ENCODE measurements at places on chromosomes 3 and 15.

GRCh38 chr15:50996641-50997040 is 88.2 kb downstream of the AP4E1 start:
- DNase-seq = no peak

DNA sequence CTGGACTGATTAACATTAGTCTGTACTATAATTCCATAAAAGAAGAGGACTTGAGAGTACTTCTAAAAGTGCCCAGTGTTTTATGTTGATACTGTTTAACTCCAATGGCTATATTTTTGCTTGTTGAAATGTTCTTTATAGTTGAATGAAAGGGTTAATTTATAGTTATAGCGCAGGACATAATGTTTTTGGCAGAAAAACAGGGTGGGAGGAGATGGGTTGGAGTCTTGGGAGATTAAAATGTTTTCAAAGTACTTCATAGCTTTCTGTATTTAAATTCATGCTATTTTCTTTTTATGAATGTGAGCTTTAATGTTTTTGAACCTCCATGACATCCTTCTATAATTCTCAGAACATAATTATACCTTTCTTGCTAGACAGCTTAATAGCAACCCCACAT is 108.2 kb downstream of the CNTN3 start:
- no peak for DNase-seq

DNA sequence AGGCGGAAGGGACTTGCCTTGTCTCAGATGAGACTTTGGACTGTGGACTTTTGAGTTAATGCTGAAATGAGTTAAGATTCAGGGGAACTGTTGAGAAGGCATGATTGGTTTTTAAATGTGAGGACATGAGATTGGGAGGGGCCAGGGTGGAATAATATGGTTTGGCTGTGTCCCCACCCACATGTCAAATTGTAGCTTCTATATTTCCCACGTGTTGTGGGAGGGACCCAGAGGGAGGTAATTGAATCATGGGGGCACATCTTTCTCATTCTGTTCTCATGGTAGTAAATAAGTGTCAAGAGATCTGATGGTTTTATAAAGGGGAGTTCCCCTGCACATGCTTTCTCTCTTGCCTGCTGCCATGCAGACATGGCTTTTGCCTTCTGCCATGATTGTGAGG is 89.2 kb downstream of the CGGBP1 start:
- no peak for DNase-seq

DNA sequence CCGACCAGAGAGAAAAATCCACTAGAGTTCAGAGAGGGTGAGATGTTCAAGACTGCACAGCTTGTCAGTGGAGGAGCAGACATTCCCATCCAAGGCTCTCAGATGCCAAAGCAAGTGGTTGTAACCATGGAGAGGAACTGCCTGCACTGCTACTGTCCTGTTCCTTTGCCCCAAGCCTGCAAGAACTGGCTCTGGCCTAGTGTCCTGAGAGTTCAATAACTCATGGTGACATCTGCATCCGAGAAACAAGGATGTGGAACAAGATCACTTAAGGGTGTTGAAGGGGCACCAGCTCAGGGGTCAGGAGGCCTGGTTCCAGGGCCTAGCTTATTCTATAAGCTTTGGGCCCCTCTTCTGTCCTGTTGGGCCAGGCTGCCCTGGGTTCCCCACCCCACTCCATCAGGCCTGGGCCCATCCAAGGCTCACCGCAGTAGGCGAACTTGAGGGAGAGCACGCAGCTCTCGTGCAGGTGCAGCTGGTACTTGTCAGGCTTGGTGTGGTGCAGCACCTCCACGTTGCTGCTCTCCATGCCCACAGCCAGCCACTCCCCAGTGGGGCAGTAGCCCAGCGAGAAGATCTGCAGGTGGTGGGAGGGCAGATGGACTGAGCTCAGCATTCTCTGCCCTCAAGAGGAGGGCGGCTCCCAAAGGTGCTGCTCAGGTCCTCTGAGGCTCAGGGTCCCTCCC is 45.6 kb downstream of the TLE3 start:
- DNase-seq = no peak

DNA sequence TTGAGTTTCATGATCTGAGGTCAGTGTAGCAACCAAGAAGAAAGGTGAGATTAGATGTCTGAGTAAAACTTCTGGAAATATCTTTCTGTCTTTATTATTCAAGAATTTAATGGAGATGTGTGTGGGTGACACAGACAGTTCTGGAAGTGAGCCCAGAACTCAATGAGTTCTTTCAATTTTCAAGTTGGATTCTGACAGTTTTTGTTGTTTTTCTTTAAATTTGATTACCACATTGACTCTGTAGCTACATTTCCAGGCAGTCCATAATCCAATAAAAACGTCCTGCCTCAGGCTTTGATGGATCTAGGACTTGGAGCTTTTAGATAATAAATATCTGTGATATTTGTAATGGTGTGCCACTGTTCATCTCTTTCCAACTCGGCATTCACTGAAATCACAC is 3.9 kb upstream of the PARP14 start:
- no peak for DNase-seq

DNA sequence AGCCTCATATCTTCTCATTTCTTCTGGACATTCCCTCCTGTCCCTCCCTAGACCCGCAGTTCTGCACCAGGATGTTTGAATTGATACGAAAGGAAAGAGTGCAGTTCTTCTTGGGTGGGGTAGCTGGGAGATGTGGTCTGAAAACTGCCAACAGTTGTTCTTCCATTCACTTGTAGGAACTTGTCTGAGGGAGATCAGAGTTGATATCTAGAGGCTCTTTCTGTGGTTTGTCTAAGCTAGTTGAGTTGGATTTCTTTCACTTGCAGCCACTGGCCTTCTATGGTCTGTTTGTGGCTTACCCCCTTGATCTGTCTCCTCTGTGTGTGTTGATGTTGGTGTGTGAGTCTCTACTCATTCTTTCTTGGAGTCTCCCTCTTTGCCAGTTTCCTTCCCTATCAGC is 42.5 kb upstream of the PIK3CB start:
- DNase-seq = no peak

- DNase-seq = no peak
Observed at GRCh38 chr3:195020185-195020584, 250.8 kb downstream of the XXYLT1 start.

- no peak for DNase-seq
Observed at GRCh38 chr3:147391781-147392624, 14.3 kb downstream of the ZIC4 start.

- DNase-seq = no peak
Observed at GRCh38 chr3:188801393-188801792, 370.4 kb upstream of the TPRG1 start.

GRCh38 chr3:160401291-160402095 is 2.0 kb downstream of the SMC4 start:
- no peak for DNase-seq

DNA sequence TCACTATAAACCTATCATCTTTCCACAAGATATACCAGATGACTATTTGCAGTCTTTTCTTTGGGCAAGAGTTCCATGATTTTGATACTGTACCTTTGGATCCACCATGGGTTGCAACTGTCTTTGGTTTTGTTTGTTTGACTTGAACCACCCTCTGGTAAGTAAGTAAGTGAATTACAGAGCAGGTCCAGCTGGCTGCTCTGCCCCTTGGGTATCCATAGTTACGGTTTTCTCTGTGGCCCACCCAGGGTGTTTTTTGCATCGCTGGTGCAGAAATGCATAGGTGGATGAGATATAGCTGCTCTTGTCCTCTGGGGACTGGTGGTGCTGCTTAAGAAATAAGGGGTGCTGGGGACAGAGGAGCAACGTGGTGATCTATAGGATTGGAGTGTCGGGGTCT is 33.8 kb downstream of the CHDH start:
- DNase-seq = no peak

DNA sequence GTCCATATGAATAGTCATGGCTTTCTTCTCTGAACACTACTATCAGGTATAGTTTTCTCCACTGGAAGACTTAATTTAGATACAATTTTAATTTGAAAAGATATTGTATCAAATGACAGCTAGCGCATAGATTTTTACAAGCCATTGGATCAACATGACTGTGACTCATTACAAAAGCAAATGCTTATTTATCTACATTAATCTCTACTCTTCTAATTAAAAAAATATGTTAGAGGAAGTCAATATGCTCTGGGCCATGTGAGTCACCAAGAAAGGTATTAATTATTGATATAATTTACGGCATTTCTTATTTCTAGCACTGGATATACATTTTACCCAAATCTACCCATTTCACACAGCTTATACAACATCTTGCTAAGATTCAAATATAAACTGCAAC is 800.3 kb upstream of the GBE1 start:
- no peak for DNase-seq

DNA sequence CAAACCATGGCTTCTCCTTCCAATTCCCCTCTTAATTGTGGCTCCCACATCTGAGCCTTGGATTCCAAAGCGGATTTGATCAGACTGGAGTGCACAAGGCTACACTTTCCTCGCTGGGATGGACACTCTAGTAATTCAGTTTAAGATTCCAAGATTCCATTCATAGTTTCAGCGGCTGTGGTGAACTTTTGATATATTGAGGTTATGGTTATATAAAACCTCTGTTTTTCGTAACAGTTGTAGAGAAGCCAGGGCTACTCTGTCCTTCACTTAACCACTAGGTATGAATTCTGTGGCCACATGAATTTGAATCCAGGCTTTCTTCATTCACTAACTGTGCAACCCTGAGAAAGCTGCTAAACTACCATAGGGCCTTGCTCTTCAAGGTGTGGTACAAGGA is 67.9 kb upstream of the KY start:
- DNase-seq = no peak

Measured in stimulated activated naive CD8-positive, alpha-beta T cell treated with anti-CD3 and anti-CD28 coated beads, Interleukin-15, amount 100 ng/mL, for 72 hours (primary cell).